Left kidney (tissue), 8 donors: ENCODE measurements at places on chromosomes 12 and 14. TPM values are rescaled to one million over a fixed set of nuclear protein-coding genes. Genes with fewer than 3 reads are reported as not detected.

Gene HSPA2
- 13.4 TPM for polyA plus RNA-seq

Gene SCN8A
- polyA plus RNA-seq: 3.4 TPM

Gene PPFIA2
- 5.0 TPM for polyA plus RNA-seq

Gene AP5M1
- polyA plus RNA-seq: 65.8 TPM

Gene PLEKHD1
- polyA plus RNA-seq: 5.4 TPM

Gene KRT73
- polyA plus RNA-seq: not detected

Gene PLEK2
- polyA plus RNA-seq: 1.2 TPM

Gene KMT2D
- 57.7 TPM for polyA plus RNA-seq

Gene TMBIM6
- 721 TPM for polyA plus RNA-seq

Gene CEP83
- 48.2 TPM for polyA plus RNA-seq
